ENCODE measurements at places on chromosomes 6 and 20. TPM values are rescaled to one million over a fixed set of nuclear protein-coding genes. Genes with fewer than 3 reads are reported as not detected.

Gene CLPSL1
- not detected for total RNA-seq

Gene KCNG1
- 5.7 TPM for total RNA-seq

Gene PRL
- total RNA-seq: not detected

Gene PARD6B
- total RNA-seq: 82.5 TPM

Gene LY6G6F
- not detected for total RNA-seq

Gene LST1
- total RNA-seq: not detected

Gene TLDC2
- total RNA-seq: 13.6 TPM

Gene RAET1G
- total RNA-seq: not detected

Gene NCR2
- total RNA-seq: not detected

Gene MYH7B
- not detected for total RNA-seq

GRCh38 chr20:62528983-62529891 lies 53.4 kb upstream of the GATA5 start:
- DNase-seq: no peak

DNA sequence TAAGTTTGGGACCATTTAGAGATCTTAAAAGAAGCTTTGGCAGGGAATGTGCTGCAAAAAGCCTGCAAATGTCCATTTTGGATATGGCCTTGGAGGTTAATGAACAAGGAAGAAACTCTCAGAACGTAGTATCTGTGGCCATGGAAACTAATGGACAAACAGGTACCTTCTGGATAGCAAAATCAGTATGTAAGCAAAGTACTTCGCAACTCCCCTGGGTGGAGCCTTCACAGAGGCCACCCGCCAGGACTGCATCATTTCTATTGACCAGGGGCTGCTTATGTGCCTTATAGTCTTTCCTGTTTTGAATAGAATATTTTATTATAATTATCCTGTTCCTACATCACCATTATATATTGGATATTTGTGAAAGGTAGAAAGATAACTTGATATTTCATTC lies 510.8 kb upstream of the SYNCRIP start:
- no peak for DNase-seq

GRCh38 chr20:58973866-58974265 lies 7.2 kb upstream of the NELFCD start:
- no peak for DNase-seq

DNA sequence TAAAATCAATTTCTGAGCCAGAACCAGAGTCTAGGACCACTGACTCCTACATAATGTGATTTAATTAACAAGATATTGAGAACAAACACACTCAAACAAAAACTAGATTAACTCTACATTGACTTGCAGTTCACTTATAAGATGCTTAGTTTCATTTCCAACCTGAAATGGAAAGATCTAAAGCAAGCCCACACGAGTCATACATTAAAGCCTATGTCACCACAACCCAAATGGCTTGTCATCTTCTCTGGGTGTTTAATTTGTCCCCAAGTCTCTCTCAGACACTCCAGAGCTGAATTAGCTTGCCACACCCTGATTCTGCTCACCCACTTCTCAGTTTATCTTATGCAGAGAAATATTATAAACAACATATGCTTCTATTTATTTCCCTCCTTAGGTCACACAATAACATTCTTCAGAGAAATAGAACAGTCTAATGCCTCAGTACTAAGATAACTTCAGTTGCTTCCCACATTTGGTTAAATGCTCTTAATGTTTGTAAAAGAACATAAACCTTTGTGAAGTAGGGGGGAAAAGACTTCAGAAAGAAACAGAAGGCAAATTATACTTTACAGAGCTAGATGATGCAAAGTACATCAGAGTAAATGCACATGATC lies 8.8 kb upstream of the FBXO30 start:
- DNase-seq: no peak

DNA sequence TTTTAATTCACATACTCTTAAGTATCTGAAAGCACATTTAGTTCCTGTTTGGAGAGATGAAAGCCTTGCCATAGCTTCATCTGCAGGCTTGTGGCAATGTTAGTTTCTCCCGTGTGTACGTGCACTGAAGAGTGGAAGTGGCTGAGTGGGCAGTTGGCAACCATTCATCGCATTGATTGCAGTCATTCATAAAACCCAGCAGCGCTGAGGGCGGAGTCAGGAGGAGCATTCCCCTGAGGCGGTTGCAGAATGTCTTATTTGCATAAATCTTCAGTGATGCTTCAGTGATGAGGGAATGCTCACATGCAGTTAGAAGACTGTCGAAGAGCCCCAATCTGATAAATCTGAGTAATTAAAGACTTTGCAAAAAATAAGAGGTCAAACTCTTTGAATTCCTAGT lies 79.1 kb downstream of the RIMS1 start:
- no peak for DNase-seq

GRCh38 chr6:108714101-108714765 lies 134.0 kb upstream of the ARMC2 start:
- DNase-seq: no peak

DNA sequence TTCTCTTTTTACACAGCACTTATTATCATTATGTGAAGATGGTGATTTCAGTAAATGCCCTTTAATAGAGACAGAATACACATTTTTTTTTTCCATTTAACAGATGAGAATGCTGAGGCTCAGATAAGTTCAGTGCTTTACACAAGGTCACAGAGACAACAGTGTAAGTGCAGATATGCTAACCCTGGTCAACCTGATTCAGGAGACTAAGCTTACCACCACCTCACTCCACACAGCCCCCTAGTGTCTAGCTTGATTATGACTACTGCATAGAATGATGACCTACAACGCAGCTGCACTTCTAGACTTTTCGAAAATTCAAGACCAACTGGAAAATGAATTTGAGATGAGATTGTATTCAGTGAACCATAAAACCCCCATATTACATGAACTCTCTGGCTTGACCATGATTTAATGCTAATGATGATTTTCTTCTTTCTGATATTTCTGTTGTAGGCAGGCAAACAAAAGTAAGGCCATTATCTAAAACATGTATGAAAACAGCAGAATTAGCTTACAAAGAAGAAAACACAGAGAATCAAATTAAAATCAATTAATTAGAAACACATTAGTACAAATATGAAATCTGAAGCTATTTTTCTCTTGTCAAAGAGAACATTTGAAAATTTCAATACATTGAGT lies 212.1 kb upstream of the PHACTR1 start:
- no peak for DNase-seq

GRCh38 chr6:75143191-75143590 lies 62.7 kb downstream of the COL12A1 start:
- DNase-seq: no peak

GRCh38 chr20:38935285-38935684 lies 9.1 kb downstream of the FAM83D start:
- DNase-seq: peak; percentile 44

DNA sequence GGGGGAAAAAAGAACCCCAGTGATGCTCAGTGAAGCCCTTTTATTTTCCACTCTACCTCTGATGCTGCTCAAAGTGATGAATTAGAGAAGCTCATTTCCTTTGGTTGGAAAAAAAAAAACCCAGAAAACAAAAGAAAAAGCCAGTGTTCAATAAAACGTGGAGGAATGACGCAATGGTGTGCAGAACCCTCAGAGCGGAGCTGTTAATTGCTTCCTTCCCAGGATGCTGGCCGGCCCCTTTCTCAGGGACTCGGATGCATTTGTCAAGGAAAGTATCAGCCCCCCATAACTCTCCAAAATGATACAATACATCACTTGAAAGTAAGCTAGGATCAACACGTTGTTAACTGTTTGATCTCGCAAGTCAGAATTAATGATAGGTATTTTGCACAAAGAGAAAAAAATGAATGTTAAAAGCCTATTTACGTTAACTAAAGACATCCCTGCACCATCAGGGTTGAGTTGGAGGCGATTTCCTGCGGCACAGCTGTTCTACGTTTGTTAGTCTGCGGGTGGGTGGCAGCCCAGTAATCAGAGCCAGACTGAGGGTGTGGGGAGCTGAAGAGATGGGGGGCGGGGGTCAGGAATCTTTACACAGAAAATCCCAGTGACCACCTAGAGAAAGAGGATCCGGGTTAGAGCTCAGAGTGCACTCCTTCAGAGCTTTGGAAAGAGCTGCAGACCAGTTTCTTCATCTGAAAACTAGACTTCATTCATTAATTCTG lies 132.4 kb downstream of the BMP7 start:
- no peak for DNase-seq

DNA sequence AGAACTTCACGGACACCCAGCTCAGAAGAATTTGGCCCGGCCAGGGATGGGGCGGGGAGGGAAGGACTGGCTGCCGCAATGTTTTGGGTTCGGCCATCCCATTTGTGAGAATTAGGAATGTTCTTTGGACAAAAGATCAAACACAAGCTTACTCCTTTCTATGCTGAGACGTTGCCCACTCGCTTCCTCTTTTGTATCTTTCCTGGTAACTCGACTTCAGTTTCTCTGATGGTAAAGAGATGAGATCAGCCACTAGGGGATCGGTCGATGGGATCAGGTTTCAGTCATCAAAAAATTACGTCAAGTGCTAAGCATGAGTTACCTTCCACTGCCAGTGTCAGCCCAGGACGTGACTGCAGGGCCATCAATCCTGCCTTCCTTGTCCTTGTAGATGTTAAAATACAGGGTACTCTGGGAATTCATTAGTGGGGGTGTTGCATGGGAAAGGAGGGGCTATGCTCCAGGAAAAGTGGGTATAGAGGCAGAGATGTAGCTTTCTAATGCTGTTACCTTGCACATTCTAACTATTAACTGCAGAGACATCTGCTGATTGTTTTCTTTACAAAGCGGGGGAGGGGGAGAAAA lies 190.2 kb downstream of the TSHZ2 start:
- DNase-seq: peak; percentile 92

- DNase-seq: no peak
Measured at GRCh38 chr6:143400258-143401067, 50.0 kb downstream of the ADAT2 start.

- DNase-seq: no peak
Measured at GRCh38 chr6:63732336-63732735, 96.7 kb downstream of the PHF3 start.

DNA sequence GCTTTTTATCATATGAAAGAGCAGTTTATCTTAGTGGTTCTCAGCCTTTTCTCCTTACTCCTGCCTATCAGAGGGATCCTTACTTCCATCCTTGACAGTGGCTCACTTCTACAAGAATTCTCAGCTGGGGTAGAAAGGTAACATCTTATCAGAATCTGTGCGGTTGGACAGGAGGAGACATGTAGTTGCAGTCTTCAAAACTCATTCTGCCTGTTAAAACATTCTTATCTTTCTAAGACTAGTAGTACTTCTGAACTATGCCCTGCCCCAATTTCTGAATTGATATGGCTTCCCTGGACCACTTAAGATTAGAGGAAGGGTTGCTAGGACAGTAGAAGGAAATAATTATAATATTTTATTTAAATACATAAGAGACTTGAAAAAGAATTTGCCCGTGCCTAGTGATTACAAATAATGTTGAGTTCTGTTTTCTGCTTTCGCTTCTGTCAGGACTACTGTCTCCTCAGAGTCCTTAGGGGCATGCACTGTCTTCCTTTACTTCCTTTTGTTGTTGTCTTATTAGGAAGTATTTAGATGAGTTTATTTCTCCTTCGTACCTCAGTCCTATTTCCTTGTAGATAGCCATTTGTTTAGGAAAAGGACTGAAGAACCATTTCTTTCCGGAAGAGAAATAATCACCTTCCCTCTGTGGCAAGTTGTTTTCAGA lies 24.9 kb downstream of the BLTP3A start:
- DNase-seq: no peak

DNA sequence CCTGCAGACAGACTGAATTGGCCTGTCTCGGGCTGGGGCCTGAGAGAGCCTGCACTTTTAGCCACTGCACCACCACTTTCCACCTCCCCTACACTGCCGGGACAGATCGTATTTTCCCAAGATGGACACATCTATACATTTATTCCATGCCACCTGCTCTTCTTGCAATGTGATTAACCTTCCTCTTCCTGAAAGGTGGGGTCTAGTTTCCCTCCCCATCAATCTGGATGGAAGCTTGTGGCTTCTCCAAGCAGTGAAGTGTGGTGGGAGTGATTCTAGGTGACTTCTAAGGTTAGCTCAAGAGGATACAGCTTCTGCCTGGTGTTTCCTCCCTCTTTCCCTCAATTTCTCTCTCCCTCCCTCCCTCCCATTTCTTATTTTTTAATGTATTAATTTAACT lies 150.3 kb upstream of the PROKR2 start:
- no peak for DNase-seq

GRCh38 chr6:121436960-121437850 lies 1.8 kb downstream of the GJA1 start:
- DNase-seq: peak; percentile 49

DNA sequence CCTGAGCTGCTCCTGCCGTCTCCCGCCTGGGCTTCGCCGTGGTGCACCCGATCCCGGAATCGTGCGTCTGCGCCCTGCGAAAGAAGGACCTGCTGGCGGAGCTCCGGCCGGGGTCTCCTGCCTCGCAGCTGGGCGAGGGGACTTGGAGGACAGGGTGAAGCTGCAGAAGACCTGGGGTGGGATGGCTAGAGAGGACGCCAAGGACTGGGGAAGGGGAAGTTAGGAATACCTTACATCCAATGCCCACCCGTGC lies 150.2 kb downstream of the PRL start:
- DNase-seq: no peak

DNA sequence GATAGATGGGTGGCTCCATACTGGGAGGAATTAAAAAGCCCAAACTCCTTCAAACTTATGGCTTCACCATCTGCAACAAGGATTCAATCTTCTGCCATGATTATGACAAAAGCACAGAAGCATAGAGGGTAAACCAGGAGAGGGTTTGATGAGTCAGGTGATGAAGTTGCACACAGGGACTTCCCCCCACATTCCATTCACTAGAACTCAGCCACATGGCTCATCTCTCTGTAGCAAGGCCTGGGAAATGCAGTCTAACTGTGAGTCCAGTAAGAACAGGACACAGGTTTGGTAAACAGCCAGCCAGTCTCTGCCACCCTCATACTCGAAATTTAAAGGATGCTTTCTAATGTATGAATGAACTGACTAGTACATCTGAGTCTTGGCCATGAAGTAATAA lies 142.9 kb downstream of the HIVEP2 start:
- DNase-seq: peak; percentile 84

DNA sequence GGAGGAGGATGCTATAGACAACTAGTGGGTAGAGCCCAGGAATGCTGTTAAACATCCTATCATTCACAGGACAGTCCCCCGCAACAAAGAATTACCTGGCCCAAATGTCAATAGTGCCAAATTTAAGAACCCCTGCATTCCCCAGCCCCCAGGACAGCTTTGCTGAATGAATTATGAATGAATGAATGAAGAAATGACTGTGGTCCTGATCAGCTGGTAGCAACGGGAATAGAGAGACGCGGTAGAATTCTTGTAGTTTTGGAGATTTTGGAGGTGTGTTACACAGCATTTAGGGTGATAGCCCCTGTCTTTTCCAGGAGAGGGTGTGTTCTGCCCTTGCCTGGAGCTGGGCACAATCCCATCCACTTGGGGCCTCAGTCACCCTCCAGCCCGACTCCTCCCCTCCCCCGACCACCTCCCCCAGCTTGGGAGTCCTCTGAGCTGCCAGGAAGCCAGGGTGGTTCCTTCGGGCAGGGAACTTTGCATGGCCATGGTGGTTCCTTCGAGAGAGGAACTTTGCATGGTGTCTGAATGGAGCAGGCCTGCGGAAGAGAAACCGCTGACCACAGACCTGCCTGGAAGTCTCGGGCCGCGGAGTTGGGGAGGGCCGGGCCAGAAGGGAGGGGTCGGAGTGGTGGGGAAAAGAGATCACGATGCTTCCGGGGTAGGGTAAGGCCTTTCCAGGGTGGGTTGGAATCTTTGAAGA lies 1.0 kb upstream of the HCK start:
- no peak for DNase-seq

- DNase-seq: no peak
Measured at GRCh38 chr6:31476515-31477139, 21.3 kb upstream of the MICB start.
